Activated CD8-positive, alpha-beta T cell treated with anti-CD3 and anti-CD28 coated beads, Interleukin-2, amount 10 ng/mL, durations not matched to agents 7 days and 5 days (primary cell): ENCODE measurements at places on chromosomes 7 and 10.

DNA sequence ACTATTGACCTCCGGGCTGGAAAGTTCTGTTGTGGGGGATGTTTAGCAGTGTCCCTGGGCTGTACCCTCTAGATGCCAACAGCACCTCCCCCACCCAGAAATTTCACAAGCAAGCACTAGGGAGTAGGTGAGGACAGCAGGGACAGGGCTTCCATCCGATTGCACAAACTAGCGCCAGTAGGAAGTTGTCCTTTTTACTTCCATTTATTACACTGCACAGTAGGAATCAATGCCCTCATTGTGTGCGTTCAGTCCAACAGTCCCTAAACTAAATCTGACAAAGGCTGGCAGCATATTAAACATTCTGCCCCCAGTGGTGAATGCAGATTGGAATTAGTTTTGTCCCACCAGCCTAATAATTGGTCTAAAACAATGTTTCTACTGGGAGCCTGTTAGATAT is 6.4 kb upstream of the SOSTDC1 start:
- DNase-seq: no peak

DNA sequence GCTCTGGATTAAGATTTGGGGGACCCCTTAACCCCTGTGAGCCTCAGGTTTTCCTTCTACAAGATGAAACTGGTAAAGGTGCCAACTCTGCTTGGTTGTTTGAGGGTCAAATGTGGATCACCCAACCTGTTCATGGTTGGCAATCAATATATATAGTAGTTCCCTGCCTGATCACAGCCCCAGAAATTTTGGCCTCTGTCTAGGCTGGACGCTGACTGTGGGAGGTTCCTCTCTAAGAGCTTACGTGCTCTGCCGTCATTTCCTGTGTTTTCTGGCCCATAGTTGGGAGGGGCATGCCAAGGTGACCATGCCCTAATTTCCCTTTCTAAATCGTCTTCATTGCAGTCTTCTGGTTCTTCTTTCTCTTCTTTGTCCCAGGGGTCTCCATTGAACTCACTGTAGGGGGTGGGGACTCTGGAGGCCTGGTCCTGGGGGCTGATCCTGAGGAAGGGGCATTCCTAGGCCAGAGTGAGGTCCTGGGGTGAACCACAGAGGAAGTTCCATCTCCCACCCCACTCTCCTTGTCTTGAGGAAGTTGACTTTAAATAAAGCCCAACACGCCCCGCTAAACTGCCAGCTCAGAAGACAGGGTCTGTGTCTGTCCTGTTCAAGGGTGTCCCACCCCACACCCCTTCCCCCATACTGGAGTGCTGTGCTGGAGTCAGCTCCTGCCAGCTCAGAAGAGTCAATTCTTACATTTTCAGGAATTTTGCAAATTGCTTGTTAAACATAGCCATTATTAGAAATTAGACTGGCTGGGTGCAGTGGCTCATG is 98.9 kb upstream of the SDK1 start:
- DNase-seq: no peak

DNA sequence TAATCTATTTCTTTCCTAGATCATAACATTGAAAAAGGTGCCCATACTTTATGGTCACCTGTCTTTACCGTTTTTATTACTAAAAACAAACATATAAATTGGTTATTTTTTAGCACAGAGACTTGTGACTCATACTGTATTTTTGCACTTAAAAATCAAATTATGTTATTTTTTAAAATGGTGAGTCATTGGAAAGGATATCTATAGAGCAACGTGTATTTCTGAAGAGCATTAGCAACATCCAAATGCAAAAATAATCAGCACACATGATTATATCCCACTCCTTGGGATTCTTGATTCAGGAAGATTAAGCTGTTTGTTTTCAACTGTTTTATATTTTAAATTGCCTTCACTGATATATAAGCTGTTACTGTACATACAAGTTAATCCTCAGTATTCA is 40.7 kb upstream of the FMC1 start:
- no peak for DNase-seq

DNA sequence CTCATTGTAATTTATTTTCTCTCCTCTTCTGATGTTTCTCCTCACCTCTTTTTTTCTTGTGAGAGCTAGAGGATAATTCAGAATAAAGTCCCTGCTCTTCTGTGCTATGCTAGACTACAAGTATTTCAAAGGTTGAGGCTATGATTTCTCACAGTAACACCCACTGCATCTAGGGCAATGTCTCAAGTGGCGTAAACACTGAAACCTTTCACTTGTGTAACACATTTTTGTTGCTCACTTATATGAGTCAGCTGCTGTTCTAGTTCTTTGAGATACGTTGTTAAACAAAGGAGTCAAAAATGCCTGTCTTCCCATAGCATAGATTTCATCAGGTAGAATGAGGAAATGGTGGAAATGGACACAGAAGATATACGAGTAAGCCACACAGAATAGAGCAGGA is 305.1 kb upstream of the PITRM1 start:
- DNase-seq: no peak

DNA sequence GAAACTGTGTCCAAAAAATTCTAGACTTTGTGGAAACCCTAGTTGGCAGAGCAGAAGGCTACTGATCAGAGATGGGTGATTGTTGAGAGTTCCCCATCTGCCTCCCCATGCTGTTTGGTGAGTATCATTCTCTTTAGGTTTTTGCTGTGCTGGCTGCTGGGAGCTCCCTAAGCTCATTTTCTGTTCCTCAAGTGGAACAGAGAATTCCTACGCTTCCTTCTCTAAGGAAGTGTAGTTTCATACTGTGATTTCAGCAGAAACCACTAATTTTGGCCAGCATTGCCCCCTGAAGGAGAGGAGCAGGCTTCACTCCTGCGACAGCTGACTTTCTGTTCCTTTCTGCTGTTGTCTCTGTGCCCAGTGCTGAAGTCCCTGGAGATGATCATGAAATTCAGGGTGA is 355.3 kb upstream of the NPVF start:
- DNase-seq: no peak

GRCh38 chr7:10245406-10245805 is 728.3 kb upstream of the PHF14 start:
- no peak for DNase-seq
